DMS153 (cell line): ENCODE measurements at places on chromosomes 11 and 22.

GRCh38 chr22:40531951-40532900, 104.3 kb downstream of the MRTFA start:
- no peak for DNase-seq

DNA sequence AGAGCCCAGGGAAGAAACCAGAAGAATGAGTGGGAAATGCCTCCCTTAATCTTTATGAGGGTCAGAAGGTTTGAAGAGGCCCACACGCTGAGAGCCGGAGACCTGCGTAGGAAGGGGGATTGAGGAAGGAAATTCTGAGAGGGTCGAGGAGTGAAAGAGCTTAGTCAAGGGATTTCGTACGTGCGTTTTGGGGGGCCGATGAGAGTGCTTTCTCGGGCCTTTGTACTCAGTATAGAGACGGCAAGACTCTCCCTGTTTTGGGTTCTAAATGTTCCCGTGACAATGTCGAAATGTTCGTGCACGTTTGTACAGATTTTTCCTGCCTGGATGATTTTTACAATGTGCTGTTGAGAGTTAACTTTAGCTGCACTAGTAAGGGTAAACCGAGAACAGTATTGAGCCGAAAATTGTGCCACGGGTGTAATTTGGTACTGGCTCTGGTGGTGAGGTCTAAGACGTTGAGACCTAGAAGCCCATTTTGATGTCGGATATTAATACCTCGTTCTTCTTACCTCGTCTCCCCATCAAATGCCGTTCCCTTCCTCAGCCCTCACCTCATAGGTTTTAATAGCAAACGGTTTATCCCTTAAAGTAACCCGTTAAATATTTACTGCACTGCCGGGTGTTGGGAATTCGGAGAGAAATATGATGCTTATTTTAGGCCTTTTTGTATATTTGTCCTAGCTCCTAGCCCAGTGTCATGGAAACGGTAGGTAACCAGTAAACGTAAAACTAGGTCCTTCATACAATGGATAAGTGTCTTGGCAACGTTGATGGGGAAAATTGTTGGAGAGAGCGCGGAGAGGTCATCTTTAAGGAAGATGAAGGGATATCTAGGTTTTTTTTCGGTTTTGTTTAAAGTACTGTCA, 734 bp downstream of the C11orf58 start:
- no peak for DNase-seq

- DNase-seq: no peak
Observed at GRCh38 chr11:96264364-96264763, 78.6 kb downstream of the MAML2 start.

GRCh38 chr11:45928535-45929215, 6.2 kb downstream of the LARGE2 start:
- no peak for DNase-seq

DNA sequence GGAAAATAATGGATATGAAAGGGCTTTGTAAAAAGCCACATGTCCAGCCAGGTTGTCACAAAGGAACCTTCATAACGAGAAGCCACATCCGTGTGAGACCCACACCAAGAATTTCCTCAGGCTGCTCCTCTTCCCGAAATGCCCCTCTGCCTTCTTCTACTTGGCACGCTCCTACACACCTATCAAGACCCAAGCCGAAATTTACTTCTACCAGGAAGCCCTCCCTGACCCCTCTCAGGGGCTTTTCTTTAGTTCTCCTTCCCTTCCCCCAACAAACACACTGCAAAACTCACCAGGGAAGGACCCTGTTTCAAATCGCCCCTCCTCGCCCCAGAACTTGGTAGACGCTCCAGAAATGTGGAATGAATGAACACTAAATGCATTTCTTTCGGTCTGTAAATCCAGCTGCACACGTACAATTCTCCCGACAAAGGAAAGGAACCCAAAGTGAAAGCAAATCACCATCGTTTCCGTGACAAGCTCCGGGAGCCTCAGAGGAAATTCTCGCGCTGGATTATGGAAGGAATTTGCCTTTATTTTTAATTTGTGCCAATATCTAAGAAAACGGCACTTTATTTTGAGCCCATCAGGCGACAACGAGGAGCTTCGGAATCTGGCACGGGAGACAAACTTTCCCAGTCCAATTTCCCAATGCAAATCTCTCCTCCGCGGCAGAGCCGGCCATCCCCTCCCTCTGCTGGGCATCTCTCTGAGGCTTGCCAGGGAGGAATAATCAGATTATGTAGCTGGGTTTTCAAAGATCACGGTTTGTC, 13.2 kb upstream of the SHISAL1 start:
- DNase-seq: no peak

- DNase-seq: peak; percentile 56
Observed at GRCh38 chr11:19577391-19577975, 135.2 kb upstream of the NAV2 start.

GRCh38 chr11:64829536-64830251, 14.8 kb downstream of the CDC42BPG start:
- DNase-seq: no peak

- no peak for DNase-seq
Observed at GRCh38 chr11:115716601-115717529, 212.7 kb upstream of the CADM1 start.

DNA sequence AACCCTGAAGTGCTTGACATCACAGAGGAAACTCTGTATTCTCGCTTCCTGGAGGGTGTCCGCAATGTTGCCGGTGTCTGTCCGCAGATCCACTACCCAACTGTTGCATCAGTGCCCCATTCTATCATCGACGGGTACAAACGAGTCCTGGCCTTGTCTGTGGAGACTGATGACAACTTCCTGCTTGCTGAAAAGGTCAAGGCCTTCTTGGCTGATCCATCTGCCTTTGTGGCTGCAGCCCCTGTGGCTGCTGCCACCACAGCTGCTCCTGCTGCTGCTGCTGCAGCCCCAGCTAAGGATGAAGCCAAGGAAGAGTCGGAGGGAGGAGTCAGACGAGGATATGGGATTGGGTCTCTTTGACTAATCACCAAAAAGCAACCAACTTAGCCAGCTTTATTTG, 42.9 kb upstream of the DAGLA start:
- no peak for DNase-seq

- DNase-seq: no peak
Observed at GRCh38 chr11:61068581-61068980, 33.7 kb upstream of the CD5 start.
